ENCODE measurements at places on chromosomes 2 and 18. TPM values are rescaled to one million over a fixed set of nuclear protein-coding genes. Genes with fewer than 3 reads are reported as not detected.

GREB1 gene
- 0.17 TPM for polyA plus RNA-seq

DNA sequence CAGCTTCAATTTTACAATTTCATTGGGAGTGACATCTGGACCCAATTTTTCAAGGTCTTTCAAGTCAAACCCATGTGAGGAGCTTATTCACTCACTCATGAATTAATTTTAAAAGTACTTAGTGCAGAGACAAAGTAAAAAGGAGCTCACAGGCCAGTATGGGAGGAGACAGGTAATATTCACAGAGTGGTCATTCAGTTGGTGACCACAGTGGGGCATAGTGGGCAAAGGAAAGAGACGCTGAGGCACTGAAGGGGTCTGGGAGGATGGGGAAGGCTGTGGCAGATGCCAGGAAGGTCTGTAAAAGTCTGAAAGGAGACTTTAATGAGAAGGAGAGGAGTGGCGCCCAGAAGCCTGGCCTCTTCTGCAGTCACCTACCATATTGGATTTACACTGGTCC is 76.0 kb downstream of the CD8B2 start:
- no peak for DNase-seq

DNA sequence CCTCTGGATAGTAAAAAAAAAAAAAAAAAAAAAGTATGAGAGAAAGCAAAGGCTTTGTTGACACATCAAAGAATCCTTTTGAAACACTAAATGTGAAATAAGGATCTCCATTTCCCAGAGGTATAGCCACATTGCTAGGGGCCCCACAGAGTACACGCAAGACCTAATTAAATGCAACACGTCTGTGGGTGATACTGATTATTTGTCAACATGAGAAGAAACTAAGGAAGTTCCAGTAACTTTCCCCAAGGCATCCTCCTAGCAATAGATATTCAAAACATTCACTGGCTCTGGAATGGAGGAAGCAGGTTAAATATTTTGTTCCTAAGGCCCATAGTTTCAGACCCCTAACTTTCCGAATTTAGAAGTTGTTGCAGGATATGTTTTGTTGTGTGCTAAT is 24.6 kb upstream of the EPB41L3 start:
- DNase-seq = no peak

DNA sequence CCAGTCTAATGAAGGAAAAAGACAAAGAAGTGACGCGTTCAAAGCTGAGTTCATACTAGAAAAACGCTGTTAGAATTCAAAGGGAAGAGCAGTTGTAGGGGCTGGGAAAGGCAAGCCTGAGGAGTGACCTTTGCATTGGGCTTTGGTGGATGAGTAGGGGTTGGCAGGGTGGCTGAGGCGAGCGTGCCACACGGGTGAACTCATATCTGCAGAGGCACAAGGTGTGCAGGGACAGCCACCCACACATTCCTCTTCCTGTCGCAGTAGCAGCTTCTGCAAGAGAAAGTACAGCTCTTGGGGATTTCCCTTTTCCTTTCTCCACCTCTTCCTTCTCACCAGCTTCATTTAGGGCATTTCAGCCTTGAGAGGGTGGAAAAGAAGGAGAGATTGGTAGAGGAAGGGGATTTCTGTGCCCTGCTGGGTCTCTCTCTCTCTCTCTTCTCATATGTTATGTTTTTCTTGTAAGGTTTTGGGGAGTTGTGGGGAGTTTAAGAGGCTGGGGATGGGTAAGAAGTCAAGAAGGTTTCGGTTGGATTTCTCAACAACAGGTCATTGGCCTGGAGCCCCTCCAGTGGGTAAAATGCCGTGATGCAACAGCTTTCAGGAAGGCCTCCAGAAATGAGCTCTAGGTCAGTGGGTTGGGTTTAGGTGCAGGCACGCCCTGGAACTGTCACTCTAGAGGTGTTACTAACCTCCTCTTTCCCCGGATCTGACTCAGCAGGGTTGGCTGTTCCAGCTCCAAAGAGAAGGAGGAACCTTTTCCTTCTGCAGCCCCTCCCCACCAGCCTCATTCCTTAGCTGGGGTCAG is 40.1 kb downstream of the ODC1 start:
- DNase-seq = no peak

CD207 gene
- not detected for polyA plus RNA-seq

DNA sequence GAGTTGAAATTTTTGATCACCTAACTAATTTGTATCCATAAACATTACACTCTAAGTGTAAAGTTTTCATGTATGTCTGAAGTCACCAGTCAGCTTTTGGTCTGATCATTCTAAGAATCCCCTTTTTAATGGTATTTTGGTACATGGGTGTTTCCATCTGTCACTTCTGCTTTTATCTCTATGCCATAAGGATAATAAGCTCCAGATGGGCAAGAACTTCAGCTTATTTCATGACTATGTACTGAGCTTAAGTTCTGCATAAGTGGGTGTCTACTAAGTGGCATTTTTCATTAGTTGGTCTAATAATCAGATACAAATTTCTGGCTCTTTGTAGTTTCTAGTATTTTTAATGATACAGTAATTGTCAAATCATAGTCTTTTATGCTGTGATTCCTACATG is 20.4 kb downstream of the UBXN4 start:
- DNase-seq = no peak

GRCh38 chr18:7000484-7001096 is 117.0 kb downstream of the LAMA1 start:
- no peak for DNase-seq

ABCG8 gene
- not detected for polyA plus RNA-seq

RAMP1 gene
- polyA plus RNA-seq = 47.7 TPM

DNA sequence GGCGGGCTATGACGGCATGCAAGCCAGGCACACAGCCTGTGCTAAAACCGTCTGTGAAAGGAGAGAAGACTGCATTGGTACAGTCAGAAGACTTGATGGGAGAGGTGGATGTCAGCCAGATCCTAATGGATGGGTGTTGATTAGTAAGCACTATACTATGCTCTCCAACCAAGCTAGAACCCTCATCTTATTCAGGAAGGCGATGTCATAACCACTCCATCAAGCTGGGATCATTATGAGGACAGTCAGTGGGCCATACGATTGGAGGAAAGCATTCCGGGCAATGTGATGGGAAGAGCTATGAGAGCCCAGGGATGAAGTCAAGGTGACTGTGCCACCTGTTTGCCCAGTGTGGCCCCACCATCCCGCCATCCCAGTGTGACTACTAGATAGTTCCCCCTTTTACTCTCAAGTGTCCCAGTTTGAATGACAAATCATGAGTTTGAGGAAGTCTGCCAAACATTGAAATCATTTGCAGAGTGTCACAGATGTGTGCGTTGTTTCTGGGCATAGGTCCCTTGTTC is 66.4 kb downstream of the MRPS9 start:
- DNase-seq = peak; percentile 23

DNA sequence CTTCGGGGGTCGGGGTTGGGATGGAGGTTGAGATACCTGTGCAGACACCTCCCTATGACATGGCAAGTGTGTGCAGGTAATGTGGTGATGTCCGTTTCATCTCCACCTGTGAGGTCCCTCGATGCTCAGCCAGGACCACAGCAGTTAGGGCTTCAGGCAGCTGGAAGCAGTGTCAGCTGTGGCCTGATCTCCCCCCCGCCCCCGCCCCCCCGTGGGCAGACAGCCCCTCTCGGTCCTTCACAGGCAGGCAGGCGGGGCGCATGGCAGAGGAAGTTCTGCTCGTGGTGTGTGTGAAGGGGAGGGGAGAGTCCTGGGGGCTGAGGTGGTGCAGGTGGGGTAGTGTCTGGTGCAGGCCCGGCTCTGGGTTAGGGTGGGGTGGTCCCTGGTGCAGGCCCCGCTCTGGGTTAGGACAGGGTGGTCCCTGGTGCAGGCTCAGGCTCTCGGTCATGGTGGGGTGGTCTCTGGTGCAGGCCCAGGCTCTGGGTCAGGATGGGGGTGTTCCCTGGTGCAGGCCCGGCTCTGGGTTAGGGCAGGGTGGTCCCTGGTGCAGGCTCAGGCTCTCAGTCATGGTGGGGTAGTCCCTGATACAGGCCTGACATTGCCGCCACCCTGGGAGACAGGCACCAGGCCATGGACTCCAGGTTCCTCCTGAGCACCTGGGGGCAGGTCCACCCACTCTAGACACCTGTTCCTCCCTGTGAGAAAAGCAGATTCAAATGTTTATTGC is 94.3 kb downstream of the NFATC1 start:
- DNase-seq = no peak

- no peak for DNase-seq
Measured at GRCh38 chr2:191051825-191052778, 38.1 kb upstream of the STAT1 start.

DNA sequence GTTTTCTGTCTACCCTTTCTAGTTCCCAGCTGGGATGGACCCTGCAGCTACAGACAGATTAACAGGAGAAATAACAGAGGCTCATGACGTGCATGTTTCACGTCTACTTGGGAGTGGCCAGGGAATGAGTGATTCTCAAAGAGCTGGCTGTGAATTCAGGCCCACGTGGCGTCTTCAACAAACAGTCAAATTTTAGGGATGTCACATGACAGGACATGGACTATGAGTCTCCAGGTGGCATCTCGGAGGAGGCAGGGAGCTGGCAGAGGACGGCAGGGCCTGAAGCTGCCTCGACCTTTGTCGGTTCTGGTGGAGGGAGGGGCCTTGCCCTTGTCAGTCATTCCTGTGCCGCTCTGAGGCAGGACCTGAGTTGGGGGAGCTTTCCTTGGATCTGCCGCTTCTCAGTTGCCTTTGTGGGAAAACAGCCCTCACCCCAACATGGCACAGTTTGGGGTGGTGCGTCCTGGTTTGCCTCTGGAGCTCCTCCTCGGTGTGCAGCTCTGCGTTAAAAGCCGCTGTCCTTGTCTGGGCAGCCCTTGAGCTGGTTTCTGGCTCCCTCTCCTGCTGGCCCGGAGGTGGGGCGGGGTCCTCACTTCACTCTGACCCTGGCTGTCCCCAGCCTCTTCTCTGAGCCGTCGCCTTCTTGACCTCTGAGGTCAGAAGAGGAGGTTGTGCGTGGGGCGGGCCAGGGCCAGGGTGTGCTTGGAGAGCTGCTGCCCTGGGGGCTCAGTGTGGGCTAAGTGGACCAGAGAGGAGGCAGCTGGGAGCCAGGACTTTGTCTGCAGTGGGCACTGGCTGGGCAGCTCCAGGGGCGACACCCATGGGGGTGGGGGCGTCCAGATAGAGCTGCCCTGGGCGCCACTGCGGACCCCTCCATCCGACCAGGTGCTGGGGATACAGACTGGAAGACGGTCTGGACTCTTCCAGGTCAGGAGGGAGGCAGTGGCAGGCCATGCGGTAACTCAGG is 12.1 kb upstream of the GAL3ST2 start:
- no peak for DNase-seq

DNA sequence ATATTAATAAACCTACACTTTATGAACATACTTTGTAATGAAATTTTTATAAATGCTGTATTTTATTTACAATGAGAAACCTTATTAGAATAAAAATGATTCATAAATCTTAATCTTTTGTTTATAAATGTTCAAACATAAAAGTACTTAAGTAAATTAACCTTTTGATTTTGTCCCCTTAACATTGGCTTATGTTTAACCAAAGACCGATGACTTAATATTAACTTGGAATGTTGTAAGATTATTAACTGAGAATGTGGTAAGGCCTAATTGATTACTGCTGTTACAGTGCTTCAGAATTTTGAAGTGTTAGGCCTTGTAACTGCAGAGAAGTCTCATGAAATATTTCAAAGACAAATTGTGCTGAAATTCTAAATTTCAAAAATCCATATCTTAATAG is 5.7 kb downstream of the CPS1 start:
- DNase-seq = no peak

ATP8B1 gene
- polyA plus RNA-seq = 59.8 TPM

GRCh38 chr2:67871686-67872412 is 191.0 kb downstream of the C1D start:
- no peak for DNase-seq

GRCh38 chr2:37468170-37468569 is 123.7 kb downstream of the QPCT start:
- no peak for DNase-seq

DNA sequence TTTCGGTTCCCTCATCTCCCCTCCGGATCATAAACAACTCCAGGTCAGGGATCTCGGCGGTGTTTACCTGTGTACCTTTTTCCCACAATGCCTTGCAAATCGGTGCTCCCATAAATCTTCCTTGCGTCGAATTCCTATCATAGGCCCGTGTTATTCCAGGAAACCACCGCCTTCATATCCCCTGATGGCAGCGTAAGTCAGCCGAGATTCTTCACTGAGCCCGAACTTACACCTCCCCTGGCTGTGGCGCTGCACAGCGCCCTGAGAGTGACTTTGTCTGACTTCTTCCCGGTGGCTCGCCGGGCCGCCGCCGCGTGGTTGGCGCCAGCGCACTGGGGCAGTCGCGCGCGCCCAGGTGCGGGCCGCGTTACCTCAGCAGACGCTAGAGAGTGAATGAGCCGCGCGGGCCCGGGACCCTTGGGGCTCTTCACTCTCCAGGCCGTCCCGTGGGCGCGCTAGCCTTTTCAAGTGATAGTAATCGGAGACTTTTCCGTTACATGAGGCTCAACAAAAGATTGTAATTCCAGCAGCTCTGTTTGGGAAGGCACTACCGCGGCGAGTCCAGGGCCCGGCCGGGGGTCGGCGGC is 101.6 kb downstream of the SPTBN1 start:
- DNase-seq = no peak

DNA sequence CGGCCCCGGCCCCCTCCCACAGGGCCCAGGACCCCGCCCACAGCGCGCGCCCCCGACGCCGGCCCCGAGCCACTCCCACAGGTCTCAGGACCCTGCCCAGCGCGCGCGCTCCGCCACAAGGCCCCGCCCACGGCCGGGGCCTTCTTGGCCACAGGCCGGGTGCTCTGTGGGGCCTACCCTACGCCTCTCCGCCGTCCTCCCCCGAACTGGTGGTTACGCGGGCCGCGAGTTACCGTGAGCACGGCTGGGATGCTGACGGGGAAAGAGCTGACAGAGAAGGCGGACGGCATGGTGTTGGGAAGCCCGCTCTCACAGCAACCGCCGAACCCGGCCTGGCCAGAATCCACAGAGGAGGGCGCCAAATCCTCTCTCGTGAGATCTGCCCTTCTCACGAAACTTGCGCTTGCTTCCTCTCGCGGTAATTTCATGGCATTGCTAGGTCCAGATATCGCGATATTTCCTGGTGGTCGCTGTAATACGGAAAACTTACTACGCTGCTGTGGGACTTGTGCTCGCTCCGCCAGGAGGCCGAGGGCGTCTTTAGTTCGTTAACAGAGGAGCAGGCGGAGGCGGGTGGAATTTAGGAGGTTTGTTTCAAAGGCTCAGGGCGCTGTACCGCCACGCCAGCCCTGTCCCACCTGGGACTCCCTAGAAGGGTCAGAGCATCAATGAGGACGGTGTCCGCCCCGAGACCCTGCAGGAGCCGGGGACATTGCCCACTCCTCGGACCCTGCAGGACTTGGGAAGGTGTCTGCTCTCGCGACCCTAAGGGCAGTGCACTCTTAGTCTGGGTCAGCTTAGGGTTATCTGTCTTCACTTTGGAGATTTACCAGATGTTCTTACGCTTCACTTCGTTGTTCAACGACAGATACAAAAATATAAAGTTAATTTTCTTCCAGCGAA is at the start of gene TMEM18:
Gene TMEM18 (minus strand): TSS at position 351 of the 903 bp plus-strand sequence. CDS start 61 bp downstream, at position 290.
- peak; percentile 99 for DNase-seq

AMMECR1L gene
- polyA plus RNA-seq = 15.4 TPM

- no peak for DNase-seq
Measured at GRCh38 chr18:57431467-57432080, 3.6 kb upstream of the ONECUT2 start.

RSAD2 gene
- not detected for polyA plus RNA-seq

- DNase-seq = no peak
Measured at GRCh38 chr2:161992531-161992930, 81.5 kb downstream of the DPP4 start.

Measured in AG04450 (cell line).